GM23248 (cell line): ENCODE measurements at places on chromosomes 2 and 18. TPM values are rescaled to one million over a fixed set of nuclear protein-coding genes. Genes with fewer than 3 reads are reported as not detected.

GRCh38 chr2:182375862-182376261 is 51.0 kb downstream of the PDE1A start:
- DNase-seq = no peak

DNA sequence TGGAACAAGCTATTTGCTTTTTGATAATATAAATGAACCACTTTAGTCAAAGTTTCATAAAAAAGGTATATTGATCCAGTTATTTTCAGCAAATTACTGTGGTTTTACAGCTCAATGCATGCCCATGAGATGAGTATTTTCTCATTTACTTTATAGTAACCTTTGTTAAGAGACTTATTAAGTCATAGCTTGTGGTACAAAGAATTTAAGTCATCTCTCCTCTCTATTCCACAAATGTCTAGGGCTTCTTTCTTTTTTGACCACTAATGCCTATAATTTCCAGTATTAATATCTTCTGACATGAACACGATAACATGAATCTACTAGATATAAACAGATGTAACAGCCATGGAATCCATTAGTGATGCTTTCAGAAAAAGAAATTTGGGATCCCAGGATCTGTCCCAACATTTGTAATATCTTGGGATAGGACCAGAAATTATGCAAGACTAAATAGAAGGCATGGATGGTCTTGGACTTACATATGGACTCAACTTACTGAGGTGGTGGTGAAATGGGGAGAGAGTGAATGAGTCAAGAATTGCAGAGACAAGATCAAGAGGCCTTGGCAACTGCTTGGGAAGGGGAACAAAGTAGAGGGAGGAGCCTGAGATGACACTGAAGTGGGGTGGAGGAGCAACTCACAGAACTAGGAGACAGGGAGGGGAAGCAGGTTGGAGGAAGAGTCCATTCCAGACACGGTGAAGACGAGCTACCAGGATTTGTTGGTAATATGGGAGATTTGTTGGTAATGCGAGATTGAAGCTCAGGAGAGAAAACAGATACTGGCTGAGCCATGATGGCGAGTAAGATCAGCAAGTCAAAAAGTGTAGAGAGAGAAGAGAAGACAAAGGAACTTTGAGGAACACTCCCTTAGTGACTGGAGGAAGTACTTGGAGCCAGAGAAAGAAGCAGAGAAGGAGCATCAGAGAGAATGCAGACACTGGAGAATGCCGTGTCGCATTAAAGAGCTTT is 42.4 kb upstream of the KDM3A start:
- DNase-seq = peak; percentile 37

GRCh38 chr2:212406716-212407115 is 131.9 kb downstream of the ERBB4 start:
- DNase-seq = no peak

DNA sequence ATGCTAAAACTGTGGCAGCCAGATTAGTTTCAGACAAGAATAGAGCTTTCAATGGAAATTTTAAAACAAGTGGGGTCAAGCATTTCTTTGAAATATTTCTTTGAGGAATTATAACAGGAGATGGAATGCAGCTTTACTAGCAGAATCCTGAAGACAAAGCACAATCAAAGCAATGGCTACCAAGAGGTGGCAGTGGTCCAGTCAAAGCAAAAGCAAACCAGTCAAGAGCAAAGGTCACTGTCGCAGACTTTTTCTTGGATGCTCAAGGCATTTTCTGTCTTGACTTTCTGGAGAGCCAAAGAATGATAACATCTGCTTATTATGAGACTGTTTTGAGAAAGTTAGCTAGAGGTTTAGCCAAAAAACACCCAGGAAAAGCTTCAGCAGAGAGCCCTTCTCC is 351.2 kb upstream of the DLGAP1 start:
- DNase-seq = no peak

- peak; percentile 45 for DNase-seq
Observed at GRCh38 chr2:146985753-146986152, 859.1 kb upstream of the ACVR2A start.

Gene C2orf92
- total RNA-seq = 1.2 and 3.4 TPM in 2 replicates

Gene XDH
- total RNA-seq = 1.8 and 2.4 TPM in 2 replicates
